ENCODE measurements at places on chromosomes 3 and 15.

DNA sequence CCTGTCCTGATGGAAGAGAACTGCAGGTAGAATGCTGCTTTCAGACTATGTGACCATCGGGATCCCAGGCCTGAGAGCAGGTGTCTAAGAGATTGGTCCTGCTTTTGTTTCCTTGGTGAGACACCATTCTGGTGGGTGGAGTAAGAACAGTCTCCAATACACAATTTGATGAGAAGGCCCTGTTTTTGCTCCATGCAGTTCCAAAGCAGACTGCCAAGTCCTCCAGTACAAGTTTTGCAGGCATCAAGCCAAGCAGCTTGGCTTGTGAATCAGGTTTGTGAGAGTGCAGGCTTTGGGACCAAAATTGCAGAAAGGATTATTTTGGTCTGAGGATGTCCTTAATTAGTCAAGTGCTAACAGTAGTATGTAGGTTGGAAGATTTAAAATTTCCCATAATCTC is 381.6 kb downstream of the FOXP1 start:
- DNase-seq: no peak

GRCh38 chr3:12832350-12833221 is 8.8 kb downstream of the RPL32 start:
- no peak for DNase-seq

GRCh38 chr3:99635348-99635747 is 3.0 kb upstream of the COL8A1 start:
- no peak for DNase-seq

DNA sequence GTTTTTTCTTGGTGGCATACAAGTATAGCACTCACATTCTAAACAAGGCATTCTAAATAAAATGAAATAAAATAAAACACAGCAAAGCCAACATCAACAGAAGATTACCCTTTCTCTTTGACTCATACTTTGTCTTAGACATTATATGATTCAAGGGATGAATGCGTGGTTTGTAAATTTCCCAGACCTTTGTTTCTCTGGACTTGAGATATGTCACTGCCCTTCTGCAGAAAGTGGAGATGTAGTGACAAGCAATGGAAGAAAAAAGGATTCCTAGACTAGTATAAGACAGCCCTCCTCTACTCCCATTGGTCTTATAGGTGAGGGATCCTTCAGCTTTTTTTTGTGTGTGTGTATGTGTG is 22.4 kb downstream of the NANOGP8 start:
- DNase-seq: no peak

- no peak for DNase-seq
These were observed 993 bp downstream of the PLCL2 start for GRCh38 chr3:16885593-16886302.

DNA sequence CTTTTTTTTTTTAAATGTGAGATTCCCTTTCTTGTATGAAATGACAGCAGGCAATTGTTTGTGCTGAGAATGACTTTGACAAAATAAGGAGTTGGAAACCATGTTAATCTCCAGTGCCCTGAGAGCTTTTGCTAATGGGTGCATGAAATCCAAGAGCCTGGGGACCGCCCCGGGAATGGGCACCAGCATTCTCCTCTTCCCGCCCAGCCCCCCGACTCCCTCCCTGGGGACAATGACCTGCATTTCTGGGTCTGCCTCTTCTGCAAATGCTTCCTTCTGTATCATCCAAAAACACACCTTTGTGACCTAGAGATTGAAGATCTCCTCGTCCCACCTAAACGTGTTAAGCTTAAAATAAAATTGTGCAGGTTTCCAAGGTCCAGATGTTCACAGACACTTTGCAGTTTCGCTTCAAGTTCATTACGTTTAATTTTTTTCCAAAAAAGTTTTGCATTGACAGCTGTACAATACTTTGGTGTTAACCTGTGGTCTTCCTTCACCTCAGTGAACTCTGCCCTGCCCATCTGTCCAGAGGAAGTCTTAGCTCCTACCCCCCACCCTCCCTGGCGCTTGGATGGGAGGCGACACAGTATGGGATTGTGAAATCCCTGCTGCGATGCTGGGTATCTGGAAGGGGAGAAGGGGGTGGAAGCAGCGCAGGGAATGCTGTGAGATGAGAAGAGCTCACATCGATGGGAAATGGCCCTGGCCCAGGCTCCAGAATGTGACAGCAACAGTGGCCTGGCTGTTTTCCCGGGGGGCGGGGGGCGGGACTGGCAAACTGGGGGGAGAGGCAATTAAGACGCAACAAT is 50.1 kb downstream of the TLE3 start:
- no peak for DNase-seq
